IPS DF 6.9 (cell line): ENCODE measurements at places on chromosomes 2 and 18.

DNA sequence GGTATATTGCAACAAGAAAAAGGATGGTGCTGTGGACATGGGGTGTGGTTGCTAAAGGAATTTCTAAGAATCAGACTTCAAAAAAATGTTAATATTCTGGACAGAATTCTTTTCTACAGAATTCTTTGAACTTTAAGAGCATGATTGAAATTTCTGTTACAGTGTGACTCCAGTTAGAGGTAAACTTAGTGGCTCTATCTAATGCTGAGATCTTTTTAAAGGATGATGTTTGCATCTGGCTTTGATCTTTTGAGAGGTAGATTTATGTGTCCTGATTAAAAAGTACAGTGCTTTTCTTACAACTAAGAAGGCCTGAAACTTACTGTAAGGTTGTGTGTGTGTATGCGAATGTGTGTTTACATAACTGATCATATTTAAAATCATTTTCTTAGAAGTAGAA lies 25.4 kb downstream of the NCK2 start:
- H3K4me1 ChIP-seq = peaks cover 1% of the 10 kb centered on the region; the same call in 1 of the 2 replicates
- no peaks in the 10 kb centered on the region for H3K27me3 ChIP-seq
- H3K36me3 ChIP-seq = no peaks in the 10 kb centered on the region
- DNase-seq = no peak

DNA sequence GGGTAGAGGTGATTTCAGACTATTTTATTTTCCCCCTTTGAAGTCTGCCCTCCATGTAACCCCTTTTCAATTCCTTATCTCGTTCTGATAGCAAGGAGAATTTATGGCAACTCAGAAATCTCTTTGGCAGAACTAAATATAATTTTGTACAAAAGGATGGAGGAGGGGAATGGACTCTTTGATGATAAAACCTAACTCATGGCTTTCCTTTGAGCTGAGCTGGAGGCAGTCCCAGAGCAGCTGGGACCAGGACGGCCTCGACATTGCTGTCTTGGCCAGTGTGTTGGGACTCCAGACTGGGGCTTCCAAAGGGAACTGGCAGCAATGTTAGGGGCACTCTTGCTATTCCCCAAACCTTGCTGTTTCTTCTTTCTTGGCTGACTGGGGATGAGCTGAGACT lies 47.7 kb downstream of the PAX8 start:
- H3K4me3 ChIP-seq = no peak overlapping the region
- H3K27ac ChIP-seq = no peak overlapping the region
- no peak for DNase-seq
- H3K27me3 ChIP-seq = no peaks in the 10 kb centered on the region

- H3K4me1 ChIP-seq = peaks cover 2% of the 10 kb centered on the region
- H3K4me3 ChIP-seq = peak within 1 kb of the TSS; percentile 60; the same call in 1 of the 2 replicates
- DNase-seq = peak; percentile 25
- H3K27me3 ChIP-seq = peaks cover 3% of the 10 kb centered on the region; the same call in 1 of the 2 replicates
- no peak within 1 kb of the TSS for H3K27ac ChIP-seq
- no peaks in the 10 kb centered on the region for H3K36me3 ChIP-seq
These were observed at the start of gene NMUR1 for GRCh38 chr2:231530099-231531011. TSS of gene NMUR1 (minus strand) at chr2:231530445. CDS start at chr2:231530361, 84 bp downstream.

- H3K27ac ChIP-seq = no peak overlapping the region
- no peaks in the 10 kb centered on the region for H3K4me1 ChIP-seq
- no peaks in the 10 kb centered on the region for H3K27me3 ChIP-seq
- no peak for DNase-seq
- H3K36me3 ChIP-seq = no peaks in the 10 kb centered on the region
- H3K4me3 ChIP-seq = no peak overlapping the region
These were observed 33.7 kb downstream of the OTOF start for GRCh38 chr2:26444236-26444635.

- DNase-seq = no peak
- H3K27ac ChIP-seq = no peak overlapping the region
- no peak overlapping the region for H3K4me3 ChIP-seq
- H3K27me3 ChIP-seq = no peaks in the 10 kb centered on the region
These were observed 343.9 kb upstream of the CHST9 start for GRCh38 chr18:27528925-27529521.

- no peaks in the 10 kb centered on the region for H3K4me1 ChIP-seq
- no peak overlapping the region for H3K27ac ChIP-seq
- no peaks in the 10 kb centered on the region for H3K27me3 ChIP-seq
- H3K4me3 ChIP-seq = no peak overlapping the region
- no peaks in the 10 kb centered on the region for H3K36me3 ChIP-seq
These were observed 45.5 kb upstream of the LDAH start for GRCh38 chr2:20868377-20868776.
